ENCODE measurements at places on chromosomes 1 and 21. TPM values are rescaled to one million over a fixed set of nuclear protein-coding genes. Genes with fewer than 3 reads are reported as not detected.

- no peak for DNase-seq
Measured at GRCh38 chr1:206655471-206655882, 20.1 kb downstream of the DYRK3 start.

- no peak for DNase-seq
Measured at GRCh38 chr1:3139451-3139852, 70.4 kb downstream of the PRDM16 start.

DNA sequence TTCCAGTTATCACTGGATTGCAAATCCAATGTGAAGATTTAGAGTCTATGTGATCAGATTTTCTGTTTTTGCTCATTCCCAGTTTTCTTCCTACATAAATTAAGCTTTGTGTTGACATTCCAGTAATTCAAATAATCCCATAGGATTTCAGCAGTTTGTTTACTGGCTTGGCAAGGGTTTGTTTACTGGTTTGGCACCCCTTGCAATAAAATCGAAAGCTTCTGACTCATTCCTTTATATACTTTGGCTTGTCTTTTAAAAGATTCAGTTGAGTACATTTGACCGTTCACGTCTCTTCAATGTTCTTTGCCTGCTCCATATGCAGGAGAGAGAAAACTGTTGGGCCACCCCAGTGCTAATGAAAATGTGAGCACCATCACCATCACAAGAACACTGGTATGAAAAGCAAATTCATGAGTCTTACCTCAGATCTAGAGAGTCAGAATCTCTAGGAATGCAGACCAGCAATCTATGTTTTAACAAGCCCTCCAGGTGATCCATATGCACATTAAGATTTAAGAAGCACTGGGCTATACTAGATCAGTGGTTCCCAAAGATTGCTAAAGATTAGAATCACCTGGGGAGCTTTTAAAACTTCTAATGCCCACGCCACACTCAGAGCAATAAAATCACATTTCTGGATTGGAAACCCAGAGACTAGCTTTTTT lies 32.8 kb downstream of the ZC3H11B start:
- no peak for DNase-seq

- no peak for DNase-seq
Measured at GRCh38 chr1:46193984-46194570, 4.2 kb downstream of the POMGNT1 start.

DNA sequence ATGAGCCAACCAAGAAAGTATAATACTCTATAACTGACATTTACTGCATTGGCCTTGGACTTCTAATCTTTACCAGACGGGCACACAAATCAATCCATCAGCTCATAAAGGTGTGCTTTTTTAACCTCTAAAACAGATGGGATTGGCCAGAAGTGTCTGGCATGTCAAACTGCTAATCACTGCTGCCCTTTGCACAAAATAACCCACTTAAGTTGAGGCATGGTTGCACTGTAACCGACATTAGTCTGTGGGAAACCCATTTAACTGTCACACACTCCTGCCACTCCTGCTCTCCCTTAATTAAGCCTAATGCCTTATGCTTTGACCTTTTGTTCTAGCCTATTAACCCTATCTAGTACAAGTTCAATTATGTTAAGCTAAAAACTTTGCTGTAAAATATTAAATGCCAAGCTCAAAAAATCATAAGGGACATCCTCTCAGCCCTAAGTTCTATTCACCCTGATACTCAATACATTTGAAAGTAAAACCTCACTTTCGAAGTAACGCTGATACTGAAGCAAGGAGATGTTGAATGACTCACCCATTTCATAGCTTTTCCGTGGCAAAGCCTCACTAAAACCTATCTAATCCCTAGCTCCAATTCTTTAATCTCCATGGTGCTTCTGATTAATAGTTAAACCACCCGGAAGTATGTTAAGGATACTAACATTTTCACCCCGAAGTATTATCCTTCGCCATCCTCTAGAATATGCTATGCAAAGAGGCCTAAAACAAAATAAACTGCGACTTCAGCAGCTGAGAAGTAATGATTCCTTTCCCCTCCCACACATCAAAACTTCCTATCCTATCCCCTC lies 12.9 kb downstream of the NRIP1 start:
- DNase-seq, result no peak

- no peak for DNase-seq
Measured at GRCh38 chr1:51432146-51432545, 86.9 kb downstream of the EPS15 start.

GRCh38 chr1:29454616-29455380 lies 218.5 kb downstream of the PTPRU start:
- no peak for DNase-seq

DNA sequence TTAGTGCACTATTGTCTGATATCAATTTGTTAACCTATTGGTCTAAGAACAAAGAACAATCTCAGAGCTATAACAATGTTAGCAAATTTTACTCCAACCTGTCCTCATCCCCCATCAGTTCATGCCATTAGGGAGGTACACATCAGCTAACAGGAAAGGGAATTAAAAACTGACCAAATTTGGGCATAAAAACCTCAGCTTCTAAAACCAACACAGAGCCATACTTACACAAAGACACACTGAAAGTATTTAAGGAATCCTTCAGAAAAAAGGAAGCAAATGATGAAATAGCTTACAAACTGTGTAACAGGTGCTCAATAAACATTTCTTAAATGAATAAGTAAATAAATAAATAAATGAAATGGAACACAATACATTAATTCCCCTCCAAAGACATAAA lies 89.2 kb downstream of the TTLL7 start:
- DNase-seq, result no peak

- peak; percentile 60 for DNase-seq
Measured at GRCh38 chr1:2267051-2267830, 39.1 kb downstream of the SKI start.

GRCh38 chr1:70043804-70044203 lies 161.6 kb downstream of the LRRC40 start:
- DNase-seq, result no peak

DNA sequence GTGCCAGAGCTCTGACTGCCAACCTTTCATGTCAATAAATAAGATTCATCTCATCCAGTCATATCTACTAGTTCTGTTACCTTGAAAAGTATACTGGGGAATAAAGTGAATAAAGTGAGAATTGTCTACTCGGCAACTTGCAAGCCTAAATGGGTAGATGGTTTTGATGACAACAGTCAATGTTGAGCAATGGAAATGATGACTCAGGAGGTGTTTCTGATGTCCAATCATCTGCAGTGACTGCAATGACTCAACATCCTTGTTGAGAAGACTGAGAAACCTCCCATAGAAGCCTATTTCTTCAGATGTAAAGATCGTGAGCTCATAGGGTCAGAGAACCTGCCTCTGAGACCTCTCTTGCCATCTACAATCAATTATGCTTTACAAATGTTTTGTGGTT lies 276.4 kb downstream of the SPATA17 start:
- DNase-seq, result no peak

- no peak for DNase-seq
Measured at GRCh38 chr1:29393451-29393826, 157.1 kb downstream of the PTPRU start.

GRCh38 chr1:27065999-27066630 lies 53.5 kb upstream of the TENT5B start:
- no peak for DNase-seq

DNA sequence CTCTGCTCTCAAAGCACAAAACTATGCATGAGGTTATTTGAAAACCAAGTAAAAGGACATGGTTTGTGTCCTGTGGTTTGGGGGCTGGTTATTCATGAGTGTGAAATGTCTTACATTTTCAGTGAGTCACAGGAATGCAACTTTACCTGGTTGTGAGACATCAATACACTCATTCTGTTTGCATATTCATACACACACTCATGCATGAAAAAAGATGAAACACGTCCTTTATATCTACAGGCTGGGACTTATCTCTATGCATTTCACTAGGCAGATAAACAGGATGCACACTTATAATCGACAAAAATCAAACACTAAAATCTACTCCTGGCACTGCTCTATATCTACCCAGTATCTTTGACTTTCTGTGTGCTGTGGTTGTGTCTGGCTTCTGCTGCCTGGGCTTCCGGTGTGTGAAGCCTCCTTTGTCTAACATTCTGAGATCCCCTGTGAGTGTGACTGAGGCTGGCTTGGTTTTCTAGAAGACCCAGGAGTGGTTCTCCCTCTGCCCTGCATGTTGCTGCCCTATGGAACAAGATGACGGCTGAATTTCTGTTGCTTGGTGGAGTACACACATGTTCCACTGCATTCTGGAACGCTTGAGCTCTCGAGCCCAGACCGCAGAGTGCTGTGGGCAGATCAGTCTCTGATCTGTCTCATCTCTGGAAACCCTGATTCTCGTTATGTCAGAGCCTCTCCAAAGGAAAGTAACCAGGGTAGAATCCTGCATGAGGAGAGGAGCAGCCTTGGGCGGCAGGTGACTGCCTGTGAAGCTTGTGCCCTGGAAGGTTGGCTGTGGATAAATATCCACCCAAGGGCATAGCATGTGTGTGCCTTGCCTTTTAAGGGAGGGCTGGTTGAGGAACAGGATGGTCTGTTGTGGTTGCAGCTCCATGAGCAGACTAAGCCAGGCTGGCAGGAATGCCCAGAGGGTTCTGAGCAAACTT lies 19.7 kb upstream of the FASLG start:
- DNase-seq, result no peak

DNA sequence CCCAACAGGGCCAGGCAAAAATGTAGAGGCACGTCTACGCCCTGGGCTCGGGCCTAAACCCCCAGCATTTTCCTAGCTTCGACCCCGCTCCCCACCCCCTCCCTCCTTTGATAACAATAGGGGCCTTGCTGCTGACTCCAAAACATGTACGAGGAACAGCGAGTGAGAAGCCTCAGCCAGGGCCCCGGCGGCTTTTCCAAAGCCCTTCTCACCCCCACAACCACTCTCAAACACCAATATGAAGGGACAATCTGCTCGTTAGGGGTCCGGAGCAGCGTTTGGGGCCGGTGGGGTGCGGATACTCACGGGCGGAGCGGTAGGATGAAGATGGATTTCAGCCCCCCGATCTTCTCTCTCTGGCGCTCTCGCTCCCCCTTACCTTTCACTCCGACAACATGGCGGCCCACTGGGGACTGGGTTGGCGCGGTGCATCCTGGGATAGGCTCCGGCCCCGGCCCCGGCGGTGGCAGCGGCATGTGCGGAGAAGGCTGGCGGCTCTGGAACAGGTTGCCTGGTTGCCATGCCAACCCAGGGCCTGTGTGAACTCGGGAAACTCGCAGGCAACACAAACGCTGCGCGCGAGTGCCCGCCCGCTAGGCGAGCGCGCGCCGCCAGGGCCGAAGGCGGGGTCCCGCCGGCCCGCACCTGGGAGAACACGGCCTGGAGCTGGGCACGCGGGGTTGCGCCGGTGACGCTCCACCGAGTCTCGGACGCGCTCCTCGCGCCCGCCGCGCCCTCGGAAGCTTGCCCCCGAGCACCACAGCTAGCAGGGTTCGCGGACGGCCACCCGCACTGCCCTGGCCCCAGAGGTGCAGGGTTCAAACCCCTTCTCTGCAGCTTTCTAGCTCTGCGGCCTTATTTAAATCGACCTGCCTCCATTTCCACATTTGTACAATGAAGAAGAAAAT lies at the start of gene PUM1:
Gene PUM1, minus strand, starts transcription at position 408 of the 908 bp plus-strand sequence. CDS start 6,151 bp downstream, outside the sequence.
- DNase-seq, result peak; percentile 99

DNA sequence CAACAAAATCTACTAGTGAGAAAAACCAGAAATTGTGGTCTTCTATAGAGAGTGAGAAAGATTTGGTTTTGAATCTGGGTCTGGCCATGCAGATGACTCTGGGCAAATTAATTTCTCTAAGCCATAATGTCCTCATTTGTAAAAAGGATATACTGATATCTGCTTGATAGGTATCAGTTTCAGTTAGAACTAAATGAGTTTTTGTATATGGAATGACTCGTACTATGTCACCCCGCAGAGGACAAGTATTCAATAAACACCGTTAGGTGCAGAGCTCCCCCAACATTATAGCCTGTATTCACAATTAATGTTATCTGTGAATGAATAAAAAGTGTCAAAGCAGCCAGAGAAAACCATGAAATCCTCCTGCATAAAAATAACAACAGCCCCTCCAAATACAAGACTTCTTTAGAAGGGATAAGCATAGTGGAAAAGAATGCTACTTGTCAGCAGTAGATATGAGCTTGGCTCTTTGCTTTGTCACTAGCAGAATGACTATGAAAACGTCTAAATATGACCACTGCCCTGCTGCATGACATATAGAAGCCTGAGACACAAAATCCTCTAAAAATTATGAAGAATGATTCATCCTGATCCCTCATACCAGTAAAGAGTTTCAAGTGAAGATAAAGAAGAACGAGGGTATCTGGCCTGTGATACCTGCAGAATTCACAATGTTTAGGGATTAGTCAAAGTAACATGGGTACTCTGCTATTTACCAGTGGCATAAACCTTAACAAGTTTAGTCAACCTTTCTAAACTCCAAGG lies 17.8 kb downstream of the SCAF4 start:
- DNase-seq, result no peak

DNA sequence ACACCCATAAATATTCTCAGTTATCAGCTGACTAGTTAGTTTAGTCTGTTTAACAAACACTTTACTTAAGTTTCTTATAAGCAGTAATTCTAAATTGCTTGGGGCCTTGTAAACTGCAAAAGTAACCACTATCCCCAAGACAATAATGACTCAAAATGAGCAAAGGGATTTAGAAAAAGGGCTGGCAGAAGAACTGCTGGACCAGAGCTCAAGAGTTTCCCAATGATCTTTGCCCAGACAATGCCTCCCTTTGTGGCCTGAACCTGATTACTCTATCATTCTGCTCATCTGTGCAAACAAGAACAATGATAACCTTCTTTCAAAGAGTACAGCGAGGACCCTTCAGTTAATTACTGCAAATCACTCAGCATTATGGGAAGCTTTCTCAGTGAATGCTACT lies 123.5 kb downstream of the TIAM1 start:
- DNase-seq, result no peak

GRCh38 chr1:8397511-8397910 lies 79.6 kb downstream of the SLC45A1 start:
- DNase-seq, result no peak

Gene GPR161
- total RNA-seq, result 3.0 TPM

Gene IVL
- not detected for total RNA-seq

Gene FYB2
- 14.0 TPM for total RNA-seq

Gene UBL4B
- not detected for total RNA-seq

Gene PDE4DIP
- total RNA-seq, result 1,846 TPM

Gene FH
- total RNA-seq, result 235 TPM

Gene FAM72D
- total RNA-seq, result not detected

Gene PRDM15
- 4.6 TPM for total RNA-seq

Gene SV2A
- total RNA-seq, result 0.51 TPM

Gene FGR
- total RNA-seq, result 5.1 TPM

Gene MRPL9
- 51.2 TPM for total RNA-seq

Gene RNF187
- total RNA-seq, result 85.4 TPM

Gene RAB42
- 1.6 TPM for total RNA-seq

Gene KIF17
- 6.0 TPM for total RNA-seq

All from Right ventricle myocardium inferior (tissue), 1 donor.